ENCODE measurements at places on chromosomes 12 and 14. TPM values are rescaled to one million over a fixed set of nuclear protein-coding genes. Genes with fewer than 3 reads are reported as not detected.
A peak's percentile ranks its signal among the peaks of the same experiment; 100 is the strongest.

PRB2 gene
- not detected for total RNA-seq

PYM1 gene
- 89.0 TPM for total RNA-seq

LIMA1 gene
- total RNA-seq: 66.7 TPM

TIMELESS gene
- 8.0 TPM for total RNA-seq

KRT3 gene
- not detected for total RNA-seq

CHGA gene
- total RNA-seq: 40.5 TPM

INHBC gene
- total RNA-seq: 0.57 TPM

ABCC9 gene
- total RNA-seq: 10.5 TPM

- no peak for DNase-seq
Measured at GRCh38 chr14:81485781-81486180, 47.9 kb downstream of the SEL1L start.

DNA sequence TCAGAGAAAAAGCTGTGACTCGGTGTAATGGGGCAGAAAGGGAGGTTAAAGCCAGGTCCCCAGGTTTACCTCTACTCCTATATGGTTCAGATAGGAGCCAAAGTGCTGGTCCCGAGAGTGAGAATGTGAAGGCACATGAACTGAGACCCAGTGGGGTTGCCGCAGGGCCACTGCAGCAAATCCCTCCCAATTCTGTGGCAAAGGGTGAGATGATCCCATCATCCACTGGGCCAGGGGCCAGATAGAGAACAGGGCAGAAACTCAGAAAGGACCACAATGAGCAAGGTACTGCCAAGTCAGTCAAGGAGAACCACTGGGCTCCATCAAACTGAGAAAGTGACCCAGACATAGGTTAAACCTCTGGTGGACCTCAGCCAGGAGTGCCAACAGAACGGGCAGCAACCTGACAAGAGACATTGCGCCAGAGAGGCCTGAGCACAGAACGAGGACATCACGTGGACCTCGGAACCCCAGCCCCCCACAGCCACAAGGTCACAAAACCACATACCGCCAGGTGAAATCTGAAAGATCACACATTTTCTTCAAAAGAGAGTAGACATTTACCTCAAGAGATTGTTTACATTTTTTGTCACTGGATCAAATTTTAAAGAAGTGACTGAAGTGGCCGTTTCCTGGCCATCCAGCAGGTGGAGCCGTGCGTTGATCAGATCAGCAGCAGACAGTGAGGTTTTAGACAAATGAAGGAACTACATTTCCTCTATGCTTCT, 20.5 kb upstream of the ITPR2 start:
- DNase-seq: peak; percentile 63

DNA sequence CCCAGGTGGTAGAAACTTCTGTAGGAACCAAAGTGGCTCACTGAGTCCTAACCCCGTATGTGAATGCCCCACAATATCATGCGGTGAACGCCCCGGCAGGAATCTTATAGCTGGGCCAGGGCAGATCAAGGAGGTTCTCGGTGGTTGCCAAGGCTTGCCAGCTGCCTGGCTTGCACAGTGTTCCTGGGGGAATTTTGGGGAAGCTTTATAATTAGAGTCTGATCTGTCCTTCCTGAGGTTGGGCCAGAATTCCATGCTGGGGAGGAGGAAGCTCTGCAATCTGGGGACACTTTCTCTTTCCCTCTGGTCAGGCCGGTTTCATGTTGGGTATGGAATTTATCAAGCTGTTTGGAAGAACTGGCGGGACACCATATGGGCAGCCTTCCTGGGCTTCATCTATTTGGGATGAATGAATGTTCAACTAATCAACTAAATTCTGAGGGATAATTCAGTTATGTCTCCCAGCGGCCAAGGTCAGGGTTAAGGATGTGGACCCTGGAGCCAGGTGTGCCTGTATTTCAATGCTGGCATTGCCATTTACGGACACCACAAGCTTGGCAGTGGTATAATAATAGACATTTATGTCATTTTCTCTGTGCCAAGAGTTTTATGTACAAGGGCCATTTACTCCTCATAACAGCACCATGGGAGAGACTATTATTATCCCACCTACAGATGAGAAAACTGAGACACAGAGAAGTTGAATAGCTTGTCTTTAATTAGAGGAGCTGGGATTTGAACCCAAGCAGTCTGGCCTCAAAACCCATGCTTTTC, 54.3 kb downstream of the SVOP start:
- DNase-seq: no peak

- no peak for DNase-seq
Measured at GRCh38 chr14:103961928-103962578, 19.7 kb upstream of the RD3L start.

GRCh38 chr14:23172096-23172495, 11.4 kb downstream of the SLC7A8 start:
- no peak for DNase-seq

DNA sequence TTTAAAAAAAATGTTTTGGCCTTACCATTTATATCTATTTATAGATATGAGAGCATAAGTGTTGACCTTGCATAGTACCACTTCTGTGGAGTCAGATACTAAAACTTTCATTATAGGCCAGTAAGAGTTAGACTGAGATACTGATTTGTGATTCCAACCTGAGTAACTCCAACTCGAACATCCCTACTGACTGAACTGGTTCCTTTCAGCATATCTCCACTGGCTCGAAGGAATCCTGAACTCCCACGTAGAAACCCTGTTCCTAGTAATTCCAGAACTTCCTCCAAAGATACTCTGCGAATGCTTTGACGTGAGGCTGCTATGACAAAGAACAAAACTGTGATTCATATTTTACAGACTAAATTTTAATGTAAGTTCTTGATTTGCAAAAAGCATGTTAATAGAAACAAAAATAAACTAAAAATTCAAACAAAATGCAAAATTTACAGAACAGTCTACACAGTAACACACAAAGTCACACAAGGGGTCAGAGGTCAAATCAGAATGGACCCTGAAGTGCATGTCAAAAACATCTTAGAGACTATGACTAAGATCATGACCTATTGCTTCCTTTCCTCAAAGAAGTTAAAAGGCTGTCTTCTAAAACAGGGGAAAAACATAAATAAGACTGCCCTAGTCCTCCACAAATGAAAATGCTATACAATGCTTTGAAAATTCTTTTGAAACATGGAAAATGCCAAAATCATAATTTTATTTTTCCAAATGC, 31.5 kb downstream of the HEATR5A start:
- DNase-seq: no peak

GRCh38 chr14:63853831-63854293, 1.1 kb downstream of the SYNE2 start:
- DNase-seq: peak; percentile 83

DNA sequence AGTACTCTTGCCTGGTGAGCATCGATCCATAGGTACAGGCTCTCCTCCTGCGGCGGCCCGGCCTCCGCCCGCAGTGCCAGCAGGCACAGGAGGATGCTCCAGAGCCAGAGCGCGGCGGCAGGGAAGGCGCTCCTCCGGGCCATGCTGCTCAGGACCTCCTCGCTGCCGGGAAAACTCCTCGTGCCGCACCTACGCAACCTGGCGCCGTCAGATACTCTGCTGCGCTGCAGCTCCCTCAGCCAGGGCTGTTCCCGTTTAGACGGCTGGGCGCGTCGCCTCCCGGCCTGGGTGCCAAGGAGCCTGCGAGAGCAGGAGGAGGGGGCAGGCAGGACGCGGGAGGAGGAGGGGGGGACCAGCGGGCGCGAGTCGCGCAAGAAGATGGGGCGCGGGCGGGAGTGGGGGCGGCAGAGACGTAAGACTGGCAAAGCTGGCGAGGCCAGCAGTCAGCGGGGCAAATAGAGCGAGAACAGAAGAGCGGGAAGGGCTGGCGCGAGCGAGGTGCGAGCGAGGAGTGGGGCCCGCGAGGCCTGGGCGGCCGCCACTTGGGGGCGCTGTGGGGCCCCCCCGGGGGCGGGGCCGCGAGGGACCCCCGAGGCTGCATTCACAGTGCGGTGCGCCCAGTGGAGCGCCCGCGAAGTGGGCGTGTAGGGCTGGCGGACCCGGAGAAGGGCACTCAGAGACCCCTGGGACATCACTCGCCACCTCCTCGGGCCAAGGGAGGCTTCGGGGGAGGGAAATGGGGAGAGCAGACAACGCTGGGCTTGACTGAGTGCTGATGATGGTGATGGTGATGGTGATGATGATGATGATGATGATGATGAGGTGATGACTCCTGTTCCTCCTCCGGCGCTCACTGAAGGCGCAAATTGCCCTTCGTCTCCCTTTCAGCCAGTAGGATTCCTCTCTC, at the start of gene WIF1:
Gene WIF1 (minus strand): TSS at position 257 of the 907 bp plus-strand sequence. CDS start 114 bp downstream, at position 143.
- peak; percentile 39 for DNase-seq

DNA sequence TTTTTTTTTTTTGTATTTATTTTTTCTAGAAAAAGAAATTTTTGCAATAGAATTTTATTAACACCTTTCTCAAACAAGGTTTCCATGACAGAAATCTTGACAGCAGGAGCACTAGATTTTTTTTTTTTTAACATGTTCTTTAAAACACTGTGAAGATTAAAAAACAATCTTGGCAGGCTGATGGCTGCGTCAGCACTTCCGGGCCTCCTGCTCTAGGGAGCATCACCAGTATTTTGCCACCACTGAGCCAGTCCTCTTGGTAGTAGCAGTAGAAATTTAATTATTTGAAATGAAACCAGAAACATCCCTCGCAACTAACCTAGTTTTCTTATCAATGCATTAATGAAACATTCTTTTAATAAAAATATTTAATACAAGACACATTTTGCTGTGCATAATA, 99.6 kb downstream of the APAF1 start:
- DNase-seq: no peak

DNA sequence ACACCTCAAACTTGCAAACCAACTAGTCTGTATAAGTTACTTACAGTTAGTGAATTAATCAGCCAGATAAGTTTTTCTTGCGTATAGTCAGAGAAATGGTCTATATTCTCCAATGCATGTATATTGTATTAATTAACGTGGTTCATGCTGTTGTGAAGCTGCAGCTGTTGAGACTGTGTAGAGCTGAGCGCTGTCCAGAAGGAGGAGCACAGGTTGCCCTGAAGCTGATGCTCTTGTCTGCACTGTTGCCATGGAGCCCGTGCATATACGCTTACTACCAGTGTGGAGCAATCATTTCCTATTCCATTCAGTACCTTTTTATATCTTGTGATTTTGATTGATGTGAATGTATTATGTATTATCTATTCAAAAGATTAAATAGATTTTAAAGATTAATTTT, 74.3 kb upstream of the ARID2 start:
- DNase-seq: no peak

GRCh38 chr12:92434607-92435025, 268.2 kb upstream of the PLEKHG7 start:
- DNase-seq: no peak

GRCh38 chr12:53564941-53565340, 57.7 kb upstream of the NPFF start:
- no peak for DNase-seq

- DNase-seq: no peak
Measured at GRCh38 chr12:7064516-7064915, 4.0 kb downstream of the C1S start.

GRCh38 chr14:50605766-50606165, 45.8 kb downstream of the ATL1 start:
- DNase-seq: no peak

GRCh38 chr12:3342051-3342450, 149.0 kb upstream of the PRMT8 start:
- peak; percentile 17 for DNase-seq

DNA sequence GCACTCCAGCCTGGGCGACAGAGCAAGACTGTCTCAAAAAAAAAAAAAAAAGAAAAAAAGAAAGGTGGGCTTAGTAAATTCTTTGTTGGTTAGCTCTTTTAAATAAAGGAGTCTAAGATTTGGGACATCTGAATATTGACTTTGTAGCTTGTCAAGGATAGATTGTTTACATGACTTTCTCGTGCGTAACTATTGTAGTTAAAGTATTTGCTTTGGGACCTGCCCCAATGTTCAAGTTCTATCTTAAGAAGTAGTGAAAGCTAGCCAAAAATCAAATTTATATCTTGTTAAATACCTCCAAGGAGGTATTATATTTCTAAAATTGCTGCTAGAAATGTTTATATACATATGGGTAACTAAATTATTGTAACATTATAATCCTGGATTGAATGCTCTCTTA, 32.4 kb downstream of the PTPN21 start:
- DNase-seq: peak; percentile 10

- DNase-seq: no peak
Measured at GRCh38 chr14:64700894-64701293, 3.3 kb upstream of the PLEKHG3 start.

GRCh38 chr14:99039331-99040041, 232.5 kb downstream of the BCL11B start:
- no peak for DNase-seq
